H9 (cell line): ENCODE measurements at places on chromosomes 16 and 17. TPM values are rescaled to one million over a fixed set of nuclear protein-coding genes. Genes with fewer than 3 reads are reported as not detected.
A peak's percentile ranks its signal among the peaks of the same experiment; 100 is the strongest.

CD79B gene
- 0.96 and 1.4 TPM in 2 replicates for total RNA-seq

HCRT gene
- not detected in 2 replicates for total RNA-seq

DNA sequence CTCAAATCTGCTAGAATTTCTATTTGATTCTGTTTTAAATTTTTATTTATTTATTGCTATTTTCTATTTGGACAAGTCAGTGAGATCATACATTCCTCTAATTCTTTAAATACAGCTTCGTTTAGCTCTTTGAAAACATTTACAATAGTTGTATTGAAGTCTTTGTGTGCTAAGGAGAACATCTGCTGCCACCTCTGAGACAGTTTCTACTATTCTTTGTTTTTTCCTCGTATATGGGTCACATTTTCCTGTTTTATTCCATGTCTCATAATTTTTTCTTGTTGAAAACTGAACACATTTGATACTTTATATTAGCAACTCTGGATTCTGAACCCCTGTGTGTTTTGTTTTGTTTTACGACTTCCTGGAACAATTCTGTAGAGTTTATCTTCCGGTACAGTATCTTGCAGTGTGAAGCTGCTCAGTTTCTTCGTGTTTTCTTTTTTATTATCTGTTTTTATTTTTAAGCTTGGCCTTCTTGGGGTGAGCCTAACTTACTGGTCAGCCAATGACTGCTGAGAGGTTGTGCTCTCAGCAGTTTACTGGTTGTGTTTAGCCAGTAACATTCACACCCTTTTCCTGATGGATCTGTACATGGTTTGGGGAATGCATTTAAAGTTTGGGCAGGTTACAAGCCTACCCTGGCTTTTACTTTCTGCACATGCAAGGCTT lies 99.0 kb downstream of the CA4 start:
- H3K4me3 ChIP-seq: no peak overlapping the region
- no peaks in the 10 kb centered on the region for H3K4me1 ChIP-seq
- no peak overlapping the region for H3K27ac ChIP-seq
- peaks cover 22% of the 10 kb centered on the region for H3K36me3 ChIP-seq
- no peaks in the 10 kb centered on the region for H3K27me3 ChIP-seq
- no peak for DNase-seq

LPO gene
- 0.11 and 0.17 TPM in 2 replicates for total RNA-seq

CDH5 gene
- 0.20 TPM in 1 of 2 replicates, not detected in the other for total RNA-seq

DNA sequence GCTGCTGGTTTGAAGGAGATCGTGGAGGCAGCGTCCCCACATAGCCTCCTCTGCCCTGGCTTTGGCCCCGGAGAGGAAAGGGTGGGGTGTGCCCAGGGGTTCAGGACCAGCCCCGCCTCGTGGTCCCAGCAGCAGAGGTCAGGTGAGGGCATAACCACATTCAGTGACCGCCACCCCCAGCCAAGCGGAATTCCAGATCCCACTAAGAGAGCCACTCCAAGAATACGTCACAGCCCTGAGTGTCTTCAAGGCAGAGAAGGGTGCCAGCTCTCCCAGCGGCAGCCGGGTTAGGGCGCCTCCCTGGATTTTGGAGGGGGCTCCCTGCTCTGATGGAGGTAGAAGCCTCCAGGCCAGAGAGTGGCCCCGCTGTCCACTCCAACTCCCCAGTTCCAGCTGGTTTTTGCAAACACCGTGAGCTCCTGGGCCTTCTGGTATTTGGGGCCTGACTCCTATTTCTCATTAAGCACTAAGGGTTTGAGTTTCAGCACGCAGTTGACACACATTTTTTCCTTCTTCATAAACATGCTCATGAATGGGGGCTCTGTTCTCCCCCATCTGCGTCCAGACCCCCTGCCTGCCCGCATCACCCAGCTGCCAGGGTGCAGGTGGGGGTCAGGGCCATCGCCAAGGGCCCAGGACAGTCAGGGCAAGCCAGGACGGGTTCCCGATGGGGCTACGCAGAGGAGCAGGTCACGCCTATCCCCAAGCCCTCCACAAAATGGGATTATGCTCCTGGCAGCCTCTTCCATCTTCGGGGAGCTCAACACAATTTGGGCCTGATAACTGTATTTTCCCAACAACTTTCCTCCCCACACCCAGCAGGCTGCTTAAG lies 98.4 kb upstream of the PLCG2 start:
- H3K27ac ChIP-seq: no peak overlapping the region
- no peaks in the 10 kb centered on the region; the same call in 1 of the 2 replicates for H3K4me1 ChIP-seq
- H3K4me3 ChIP-seq: no peak overlapping the region
- DNase-seq: no peak
- H3K36me3 ChIP-seq: peaks cover 35% of the 10 kb centered on the region

GRCh38 chr16:67922740-67923139 lies 8.9 kb downstream of the CTRL start:
- no peaks in the 10 kb centered on the region for H3K4me1 ChIP-seq
- H3K36me3 ChIP-seq: peaks cover 9% of the 10 kb centered on the region; the same call in 1 of the 2 replicates
- no peak overlapping the region for H3K4me3 ChIP-seq
- H3K27ac ChIP-seq: no peak overlapping the region

ABCA10 gene
- not detected in 2 replicates for total RNA-seq

- no peaks in the 10 kb centered on the region for H3K27me3 ChIP-seq
- no peaks in the 10 kb centered on the region for H3K4me1 ChIP-seq
- DNase-seq: peak; percentile 30
- H3K4me3 ChIP-seq: no peak overlapping the region
- no peak overlapping the region for H3K27ac ChIP-seq
- no peaks in the 10 kb centered on the region for H3K36me3 ChIP-seq
These were observed 19.8 kb upstream of the MAPK3 start for GRCh38 chr16:30142672-30143346.

GRCh38 chr16:47986031-47986430 lies 169.8 kb downstream of the ABCC12 start:
- peaks cover 13% of the 10 kb centered on the region for H3K36me3 ChIP-seq
- DNase-seq: no peak
- H3K27ac ChIP-seq: no peak overlapping the region
- no peak overlapping the region for H3K4me3 ChIP-seq
- H3K27me3 ChIP-seq: no peaks in the 10 kb centered on the region
- H3K4me1 ChIP-seq: peaks cover 2% of the 10 kb centered on the region; the same call in 1 of the 2 replicates

DNA sequence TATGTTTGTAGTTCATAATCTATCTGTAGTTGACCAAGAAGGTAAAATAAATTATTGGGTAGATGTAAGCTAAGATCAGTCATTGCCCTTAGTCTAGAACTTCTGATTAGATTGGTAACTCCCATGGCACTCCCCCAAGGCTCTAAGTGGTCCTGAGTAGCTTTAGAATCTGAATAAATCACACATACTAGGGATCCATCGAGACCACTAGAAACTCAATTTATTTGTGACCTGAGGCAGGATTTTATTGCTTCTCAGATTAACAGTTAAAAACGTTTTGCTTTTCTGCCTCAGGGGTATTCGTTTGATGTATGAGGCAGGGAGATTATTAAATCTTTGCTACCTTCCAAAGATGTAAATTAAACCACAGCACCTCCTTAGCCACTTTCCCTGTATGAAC lies 24.9 kb downstream of the CMTR2 start:
- no peak for DNase-seq
- no peak overlapping the region for H3K27ac ChIP-seq
- no peaks in the 10 kb centered on the region for H3K4me1 ChIP-seq
- no peaks in the 10 kb centered on the region for H3K36me3 ChIP-seq

PRKAR1A gene
- 163 and 171 TPM in 2 replicates for total RNA-seq

DNA sequence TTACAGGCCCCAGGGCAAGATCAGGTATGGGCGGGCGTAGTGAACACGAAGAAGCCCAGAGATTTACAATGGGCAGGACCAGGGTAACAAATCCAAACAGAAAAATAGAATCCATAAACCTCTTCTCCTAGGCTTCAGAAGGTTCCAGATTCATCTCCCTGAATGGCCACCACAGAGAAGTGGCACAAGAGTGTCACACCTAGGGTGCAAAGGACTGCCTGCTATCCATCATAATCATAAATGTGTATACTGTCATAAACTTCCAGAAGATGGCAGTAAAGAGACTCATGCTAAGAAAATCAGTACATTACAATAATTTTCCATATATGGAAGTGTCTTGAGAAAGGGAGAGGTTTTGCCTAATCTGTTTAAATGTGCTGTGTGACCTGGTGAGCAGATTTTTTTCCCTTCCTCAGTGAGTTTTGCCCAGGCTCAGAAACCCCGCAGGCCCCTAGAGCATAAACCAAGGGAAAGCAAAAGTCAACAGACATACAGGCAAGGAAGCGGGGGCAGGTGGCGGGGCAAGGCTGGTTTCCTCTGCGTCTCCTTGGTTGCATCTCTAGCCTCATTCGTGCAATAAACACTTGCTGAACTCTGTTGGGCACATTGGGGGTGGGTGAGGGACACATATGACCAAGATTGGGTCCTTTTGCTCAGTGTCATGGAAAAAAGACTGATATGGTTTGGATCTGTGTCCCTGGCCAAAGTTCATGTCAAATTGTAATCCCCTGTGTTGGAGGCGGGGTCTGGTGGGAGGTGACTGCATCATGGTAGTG lies 92.0 kb upstream of the CDH5 start:
- DNase-seq: peak; percentile 16
- H3K36me3 ChIP-seq: peaks cover 5% of the 10 kb centered on the region; the same call in 2 of the 3 replicates
- H3K4me1 ChIP-seq: no peaks in the 10 kb centered on the region

GRCh38 chr17:38351412-38352222 lies at the start of gene SOCS7:
TSS of gene SOCS7 (plus strand) at chr17:38351844. CDS start at chr17:38352053, 209 bp downstream.
- no peaks in the 10 kb centered on the region for H3K27me3 ChIP-seq
- peak; percentile 94 for DNase-seq
- H3K27ac ChIP-seq: no peak within 1 kb of the TSS
- H3K36me3 ChIP-seq: no peaks in the 10 kb centered on the region

DNA sequence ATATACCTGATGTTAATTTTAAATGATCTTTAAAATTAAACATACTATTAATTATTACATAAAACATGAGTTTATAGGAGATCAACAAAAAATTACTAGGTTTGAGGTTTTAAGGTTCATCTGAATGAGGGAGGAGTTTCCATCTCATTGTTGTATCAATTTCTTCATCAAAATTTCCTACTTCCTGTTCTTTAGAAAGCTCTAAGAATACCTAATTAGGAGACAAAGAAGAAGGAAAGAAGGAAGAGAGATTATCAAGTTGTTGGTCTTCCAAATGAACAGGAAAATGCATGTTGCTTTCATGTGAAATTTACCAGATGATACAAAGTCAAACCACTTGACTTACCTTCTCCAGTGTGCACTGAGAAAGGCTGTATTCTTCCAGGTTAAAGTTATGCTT lies 18.1 kb upstream of the ABCA9 start:
- DNase-seq: no peak
- H3K27me3 ChIP-seq: no peaks in the 10 kb centered on the region
- no peaks in the 10 kb centered on the region for H3K4me1 ChIP-seq

DNA sequence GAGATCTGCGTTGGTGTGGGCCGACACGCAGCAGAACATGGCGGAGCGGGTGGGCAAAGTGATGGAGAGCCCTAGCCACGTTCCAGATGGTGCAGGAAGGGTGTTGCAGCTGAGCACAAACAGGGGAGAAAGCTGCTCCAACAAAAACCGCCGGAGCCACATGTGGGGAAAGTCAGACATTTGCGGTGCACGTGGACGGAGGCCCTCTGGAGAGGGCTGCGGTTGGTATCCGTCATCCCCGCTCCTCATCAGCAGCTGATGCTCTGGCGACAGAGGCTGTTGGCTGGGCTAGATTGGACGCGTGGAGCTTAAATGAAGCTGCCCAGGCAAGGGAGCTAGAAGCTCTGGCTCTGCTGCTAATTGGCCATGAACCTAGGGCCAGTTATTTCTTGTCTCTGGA lies 43.5 kb upstream of the ADCY9 start:
- H3K27me3 ChIP-seq: no peaks in the 10 kb centered on the region
- H3K36me3 ChIP-seq: no peaks in the 10 kb centered on the region
- no peak overlapping the region for H3K27ac ChIP-seq
- H3K4me1 ChIP-seq: no peaks in the 10 kb centered on the region
- H3K4me3 ChIP-seq: no peak overlapping the region

GRCh38 chr17:41416479-41416878 lies 7.9 kb downstream of the KRT37 start:
- no peaks in the 10 kb centered on the region for H3K36me3 ChIP-seq
- no peaks in the 10 kb centered on the region for H3K27me3 ChIP-seq
- DNase-seq: no peak
- H3K27ac ChIP-seq: no peak overlapping the region

DNA sequence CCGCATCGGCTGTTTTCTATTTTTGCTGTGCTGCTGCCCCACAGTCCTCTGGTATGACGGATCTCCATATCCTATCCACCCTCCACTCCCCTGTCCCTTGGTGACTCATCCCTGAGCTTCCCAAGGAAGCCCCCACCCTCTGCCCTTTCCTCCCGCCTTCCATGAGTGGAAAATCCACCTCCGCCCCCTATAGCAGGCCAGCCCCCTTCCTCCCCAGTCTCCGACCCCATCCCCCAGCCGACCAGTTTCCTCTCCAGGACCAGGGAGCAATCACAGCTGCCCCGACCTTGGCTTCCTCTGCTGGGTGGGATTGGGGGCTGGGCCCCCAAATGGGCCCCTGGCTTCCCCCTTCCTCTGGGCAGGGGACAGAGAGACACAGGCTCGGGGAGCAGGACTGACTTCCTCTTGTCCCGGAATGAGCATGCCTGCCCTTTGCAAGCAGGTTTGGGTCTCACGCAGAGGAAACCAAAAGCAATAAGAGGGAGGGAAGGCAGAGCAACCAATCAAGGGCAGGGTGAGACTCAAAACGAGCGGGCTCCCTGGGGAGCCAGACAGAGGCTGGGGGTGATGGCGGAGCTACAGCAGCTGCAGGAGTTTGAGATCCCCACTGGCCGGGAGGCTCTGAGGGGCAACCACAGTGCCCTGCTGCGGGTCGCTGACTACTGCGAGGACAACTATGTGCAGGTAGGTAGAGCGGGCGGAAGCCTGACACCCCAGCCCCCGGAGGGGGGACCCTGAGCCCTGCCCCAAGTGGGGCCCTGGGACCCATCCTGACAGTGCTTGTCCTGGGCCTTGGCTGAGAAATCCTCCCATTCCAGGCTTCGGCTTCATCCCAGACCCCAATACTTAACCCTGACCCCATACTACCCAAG lies at the start of the genes ABI3 and GNGT2:
ABI3 (plus strand) TSS at position 550 of the 872 bp plus-strand sequence; CDS start at position 568, 18 bp downstream.
GNGT2 (minus strand) TSS at position 417 of the 872 bp plus-strand sequence. CDS start 3,152 bp downstream, outside the sequence.
- no peaks in the 10 kb centered on the region for H3K36me3 ChIP-seq
- no peak within 1 kb of the TSS for H3K27ac ChIP-seq
- peaks cover 4% of the 10 kb centered on the region; the same call in 1 of the 2 replicates for H3K4me1 ChIP-seq
- no peaks in the 10 kb centered on the region for H3K27me3 ChIP-seq
- peak; percentile 74 for DNase-seq

GRCh38 chr16:83350481-83350880 lies 457.3 kb upstream of the HSBP1 start:
- no peaks in the 10 kb centered on the region for H3K36me3 ChIP-seq
- H3K27me3 ChIP-seq: no peaks in the 10 kb centered on the region
- H3K4me1 ChIP-seq: no peaks in the 10 kb centered on the region
- no peak overlapping the region for H3K4me3 ChIP-seq

GRCh38 chr16:24291932-24292331 lies 35.8 kb downstream of the CACNG3 start:
- H3K27me3 ChIP-seq: no peaks in the 10 kb centered on the region
- no peak overlapping the region for H3K27ac ChIP-seq
- H3K4me3 ChIP-seq: no peak overlapping the region
- no peaks in the 10 kb centered on the region for H3K36me3 ChIP-seq
- peaks cover 2% of the 10 kb centered on the region; the same call in 1 of the 2 replicates for H3K4me1 ChIP-seq

DNA sequence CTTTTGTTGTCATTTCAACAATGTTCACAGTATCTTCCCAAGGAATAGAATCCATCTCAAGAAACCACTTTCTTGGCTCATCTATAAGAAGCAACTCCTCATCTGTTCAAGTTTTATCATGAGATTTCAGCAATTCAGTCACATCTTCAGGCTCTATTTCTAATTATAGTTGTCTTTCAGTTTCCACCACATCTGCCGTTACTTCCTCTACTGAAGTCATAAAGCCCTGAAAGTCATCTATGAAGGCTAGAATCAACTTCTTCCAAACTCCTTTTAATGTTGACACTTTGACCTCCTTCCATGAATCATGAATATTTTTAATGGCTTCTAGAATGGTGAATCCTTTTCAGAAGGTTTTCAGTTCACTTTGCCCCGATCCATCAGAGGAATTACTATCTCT lies 102.1 kb downstream of the CDH13 start:
- H3K27me3 ChIP-seq: no peaks in the 10 kb centered on the region
- DNase-seq: no peak
- no peak overlapping the region for H3K4me3 ChIP-seq

GRCh38 chr17:7307686-7308624 lies 527 bp downstream of the EIF5A start:
- peaks cover 42% of the 10 kb centered on the region for H3K36me3 ChIP-seq
- peaks cover 2% of the 10 kb centered on the region; the same call in 1 of the 2 replicates for H3K4me1 ChIP-seq
- DNase-seq: peak; percentile 68
